ENCODE measurements at places on chromosomes 1 and 21. TPM values are rescaled to one million over a fixed set of nuclear protein-coding genes. Genes with fewer than 3 reads are reported as not detected.

PSMA5 gene
- 252 TPM for total RNA-seq

NPHS2 gene
- total RNA-seq, result not detected

DNA sequence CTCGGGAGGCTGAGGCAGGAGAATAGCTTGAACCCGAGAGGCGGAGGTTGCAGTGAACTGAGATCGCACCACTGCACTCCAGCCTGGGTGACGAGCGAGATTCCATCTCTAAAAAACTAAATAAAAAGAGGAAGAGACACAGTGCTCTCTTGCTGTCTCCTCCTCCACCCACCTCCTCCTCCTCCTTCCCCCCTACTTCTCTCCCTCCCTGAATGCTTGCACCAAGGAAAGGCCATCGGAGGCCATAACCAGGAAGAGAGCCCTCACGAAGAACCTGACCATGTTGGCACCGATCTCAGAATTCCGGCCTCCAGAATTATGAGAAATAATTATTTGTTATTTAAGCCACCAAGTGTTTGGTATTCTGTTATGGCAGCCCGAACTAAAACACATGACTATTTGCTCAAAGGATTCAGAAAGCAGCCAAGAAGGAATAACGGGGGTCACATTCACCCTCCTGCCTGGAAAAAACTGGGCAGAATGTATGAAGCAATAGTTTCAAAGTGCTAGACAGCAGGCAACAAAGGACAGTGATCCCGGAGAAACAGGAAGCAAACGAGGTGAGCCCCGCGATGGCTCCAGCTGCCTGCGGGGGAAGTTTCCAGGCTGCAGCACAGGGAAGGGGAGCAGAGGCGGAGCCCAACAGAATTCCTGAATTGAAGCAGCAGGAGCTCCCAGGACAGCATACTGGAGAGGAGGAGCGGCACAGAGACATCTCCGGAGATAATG is 35.8 kb downstream of the LDLRAD1 start:
- peaks cover 8% of the 10 kb centered on the region for H3K27me3 ChIP-seq
- H3K36me3 ChIP-seq, result no peaks in the 10 kb centered on the region
- no peak overlapping the region for H3K27ac ChIP-seq
- no peak for DNase-seq

DNA sequence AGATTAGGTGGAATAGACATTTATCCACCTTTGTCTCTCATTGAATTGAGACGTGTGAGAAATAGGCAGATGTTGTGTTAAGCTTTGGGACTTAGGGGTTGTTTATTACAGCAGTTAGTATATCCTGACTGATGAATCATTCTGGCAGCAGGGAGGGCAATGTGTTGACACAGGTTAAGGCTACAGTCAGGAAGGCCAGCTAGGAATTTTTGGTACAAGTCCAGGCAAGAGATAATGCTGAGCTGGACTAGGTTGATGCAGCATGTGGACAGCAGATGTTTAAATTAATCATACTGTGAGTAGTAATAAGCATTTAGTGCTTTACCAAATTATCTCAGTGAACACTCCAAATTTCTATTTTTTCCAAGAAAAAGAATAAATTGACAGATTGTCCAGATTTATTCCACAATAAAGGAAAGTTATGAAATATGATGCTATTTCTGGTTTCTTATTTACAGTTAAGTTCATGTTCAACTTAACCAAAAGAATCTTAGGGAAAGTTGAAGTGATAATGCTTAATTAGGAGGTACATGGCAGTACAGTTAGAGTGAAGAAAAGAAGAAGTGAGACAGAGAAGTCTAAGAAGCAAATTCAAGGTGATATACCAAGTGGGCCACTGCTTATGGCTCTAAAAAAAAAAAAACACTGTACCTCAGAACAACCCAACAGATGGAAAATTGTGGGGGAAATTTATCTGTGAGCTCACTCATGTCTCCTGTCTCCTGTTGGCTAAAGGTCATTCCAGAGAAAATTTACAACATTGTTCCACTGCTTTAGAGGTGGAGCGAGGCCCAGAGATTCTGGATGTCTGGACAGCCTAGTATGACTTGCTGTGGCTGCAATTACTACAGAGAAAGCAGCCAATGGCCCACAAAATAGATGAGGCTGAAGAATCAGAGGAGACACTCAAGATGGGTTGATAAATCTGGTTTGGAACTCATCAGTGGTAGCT is 102.7 kb upstream of the C21orf91 start:
- H3K27ac ChIP-seq, result no peak overlapping the region
- H3K4me3 ChIP-seq, result no peak overlapping the region
- H3K4me1 ChIP-seq, result no peaks in the 10 kb centered on the region
- peaks cover 5% of the 10 kb centered on the region for H3K36me3 ChIP-seq

GRCh38 chr1:95467036-95467435 is 233.0 kb downstream of the RWDD3 start:
- no peaks in the 10 kb centered on the region for H3K36me3 ChIP-seq
- DNase-seq, result no peak
- H3K4me1 ChIP-seq, result no peaks in the 10 kb centered on the region
- H3K27ac ChIP-seq, result no peak overlapping the region
- H3K4me3 ChIP-seq, result no peak overlapping the region
